ENCODE measurements at places on chromosomes 6 and 20.

GRCh38 chr6:56524891-56525703 lies 117.6 kb downstream of the DST start:
- no peak for DNase-seq

GRCh38 chr6:44657206-44657819 lies 269.8 kb downstream of the CDC5L start:
- no peak for DNase-seq

- no peak for DNase-seq
Observed at GRCh38 chr6:84003131-84003530, 30.4 kb upstream of the MRAP2 start.

DNA sequence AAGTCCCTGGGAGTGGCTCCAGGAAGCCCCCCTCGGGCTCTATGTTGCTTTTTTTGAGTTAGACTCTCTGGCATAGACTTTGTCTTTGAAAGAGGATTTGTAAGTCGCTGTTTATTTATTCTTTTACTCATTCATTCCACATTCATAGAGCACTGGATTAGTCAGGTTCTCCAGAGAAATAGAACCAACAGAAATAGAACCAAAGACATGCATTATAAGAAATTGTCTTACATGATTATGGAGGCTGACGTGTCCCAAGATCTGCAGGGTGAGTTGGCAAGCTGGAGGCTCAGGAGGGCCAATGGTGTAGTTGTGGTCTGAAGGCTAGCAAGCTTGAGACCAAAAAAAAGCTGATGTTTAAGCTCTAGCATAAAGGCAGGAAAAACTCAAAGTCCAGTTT lies 98.3 kb upstream of the CHD6 start:
- DNase-seq, result no peak

- DNase-seq, result no peak
Observed at GRCh38 chr6:8245726-8246125, 143.4 kb upstream of the EEF1E1 start.

DNA sequence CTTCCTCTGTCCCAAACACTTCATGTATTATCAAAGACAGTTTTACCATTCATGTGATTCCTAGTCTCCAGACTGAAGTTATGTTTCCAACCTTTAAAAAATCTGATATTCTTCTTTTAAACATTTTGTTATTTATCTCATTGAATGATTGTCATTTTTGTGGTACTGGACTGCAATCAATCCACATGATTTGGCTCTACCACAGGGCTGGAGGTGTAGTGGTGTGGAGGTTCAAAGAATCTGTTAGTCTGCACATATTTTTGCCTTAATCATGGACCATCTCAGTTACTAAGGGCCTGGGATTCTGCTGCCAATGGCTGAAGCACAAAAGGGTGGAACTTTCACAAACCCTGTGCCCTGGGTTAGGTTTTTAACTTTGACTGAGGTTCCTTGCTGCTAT lies 164.1 kb upstream of the JAG1 start:
- no peak for DNase-seq

Measured in stimulated activated effector memory CD8-positive, alpha-beta T cell treated with anti-CD3 and anti-CD28 coated beads, Interleukin-12 subunit alpha, Interleukin-12 subunit beta, amount 100 ng/mL, for 72 hours (primary cell).